ENCODE measurements at places on chromosomes 16 and 17.

DNA sequence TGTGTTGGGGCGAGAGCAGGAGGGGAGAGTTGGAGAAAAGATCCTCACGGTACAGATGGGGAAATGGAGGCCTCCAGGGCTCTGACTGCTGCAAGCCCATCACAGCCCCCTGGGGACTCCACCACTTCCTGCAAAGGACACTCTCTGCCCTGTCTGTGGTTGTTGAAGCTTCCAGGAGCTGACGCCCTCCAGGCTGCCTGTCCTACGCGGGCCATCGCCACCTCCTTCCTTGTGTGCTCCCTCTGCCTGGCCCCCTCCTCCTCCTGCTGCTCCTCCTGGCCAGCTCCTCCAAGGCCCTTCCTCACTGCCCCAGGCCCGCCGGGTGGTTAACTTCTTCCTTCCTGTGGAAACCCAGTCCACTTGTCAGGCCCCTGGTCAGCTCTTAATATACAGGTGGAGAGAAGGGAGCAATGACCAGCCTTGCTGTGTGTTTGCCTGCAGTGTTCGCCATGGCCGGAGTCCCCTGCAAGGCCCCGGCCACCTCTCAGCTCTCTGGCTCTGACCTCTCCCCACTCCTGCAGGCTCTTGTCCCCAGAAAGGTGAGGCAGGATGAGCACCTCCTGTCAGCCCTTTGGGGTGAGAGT, 18.4 kb upstream of the STAC2 start:
- DNase-seq: no peak

DNA sequence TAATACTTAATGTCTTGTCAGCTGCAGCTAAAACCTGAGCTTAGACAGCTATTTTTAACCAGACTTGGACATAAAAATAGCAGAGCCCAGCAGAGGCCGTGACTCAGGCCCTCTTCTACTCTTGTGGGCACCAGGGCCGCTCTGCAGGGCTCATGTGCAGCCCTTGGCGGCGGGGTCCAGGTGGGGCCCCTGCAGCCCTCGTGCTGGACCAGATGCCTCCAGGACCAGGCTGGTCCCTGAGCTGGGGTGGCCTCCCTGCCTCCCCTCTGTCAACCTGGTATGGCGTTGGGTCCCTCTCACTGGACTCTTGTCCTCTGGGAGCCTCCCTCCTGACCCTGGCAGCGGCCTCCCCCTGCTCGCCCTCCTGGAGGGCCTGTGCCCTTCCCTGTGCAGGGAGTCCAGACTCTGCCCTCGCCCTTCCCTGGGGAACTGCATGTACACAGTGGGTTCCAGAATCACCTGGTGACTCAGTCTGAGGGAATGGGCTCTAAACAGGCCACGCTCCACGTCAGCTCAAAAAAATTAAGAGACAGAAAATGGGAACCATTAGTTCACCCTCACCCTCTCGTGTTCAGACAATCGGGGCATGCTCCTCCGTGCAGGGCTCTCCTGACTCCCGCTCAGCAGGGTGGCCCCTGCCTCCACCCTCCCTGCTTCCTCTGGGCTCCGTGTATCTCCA, 9.7 kb downstream of the CDK5R1 start:
- no peak for DNase-seq

DNA sequence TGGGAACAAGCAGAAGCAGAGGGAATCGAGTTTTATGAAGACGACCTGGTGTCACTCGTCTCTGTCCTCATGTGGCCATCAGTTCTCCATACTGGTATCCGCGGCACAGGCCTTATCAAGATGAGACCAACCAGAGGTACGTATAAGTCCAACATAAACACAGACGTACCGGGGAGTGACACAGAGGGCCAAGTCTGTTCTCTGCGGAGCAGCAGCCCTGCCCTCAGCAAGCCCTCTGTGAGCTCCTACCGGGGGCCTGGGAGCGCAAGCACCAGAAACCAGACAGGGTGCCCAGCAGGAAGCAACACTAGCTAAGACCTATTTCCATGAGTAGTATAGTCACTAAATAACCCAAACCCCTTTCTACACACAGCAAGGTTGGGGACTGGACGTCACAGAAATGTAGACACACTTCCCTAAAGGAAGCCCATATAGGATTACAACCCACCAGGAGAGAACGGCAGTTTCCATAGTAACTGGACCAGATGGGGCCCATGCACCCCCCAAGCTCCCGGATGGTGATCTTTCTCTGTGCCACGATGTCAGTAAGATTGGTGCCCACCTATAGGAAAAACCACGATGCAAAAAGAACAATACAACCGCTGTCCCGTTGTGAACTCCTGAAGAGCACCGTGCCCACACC, 911 bp downstream of the ARL16 start:
- no peak for DNase-seq

DNA sequence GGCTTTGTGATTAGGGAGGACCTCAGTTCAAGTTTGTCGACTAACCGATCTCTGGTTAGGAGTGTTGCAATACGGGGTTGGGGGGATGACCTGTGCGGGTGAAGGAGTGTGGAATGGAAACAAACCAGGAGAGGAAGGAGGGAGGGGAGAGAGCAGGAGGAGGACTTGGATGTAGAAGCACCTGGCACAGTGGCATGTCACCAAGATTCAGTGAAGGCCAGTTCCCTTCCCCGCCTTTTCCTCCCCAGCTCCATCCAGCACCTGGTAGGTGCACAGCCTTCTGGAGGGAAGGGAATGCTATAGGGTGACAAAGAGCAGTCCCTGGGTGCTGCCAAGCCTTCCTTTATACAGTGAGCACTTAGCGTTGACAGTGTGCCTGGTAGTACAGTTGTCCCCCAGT, 107.4 kb upstream of the CRHR1 start:
- DNase-seq: no peak

- no peak for DNase-seq
These were observed 3.7 kb downstream of the GP2 start for GRCh38 chr16:20323591-20324117.

GRCh38 chr17:76091526-76092286, 11.9 kb downstream of the EXOC7 start:
- no peak for DNase-seq

DNA sequence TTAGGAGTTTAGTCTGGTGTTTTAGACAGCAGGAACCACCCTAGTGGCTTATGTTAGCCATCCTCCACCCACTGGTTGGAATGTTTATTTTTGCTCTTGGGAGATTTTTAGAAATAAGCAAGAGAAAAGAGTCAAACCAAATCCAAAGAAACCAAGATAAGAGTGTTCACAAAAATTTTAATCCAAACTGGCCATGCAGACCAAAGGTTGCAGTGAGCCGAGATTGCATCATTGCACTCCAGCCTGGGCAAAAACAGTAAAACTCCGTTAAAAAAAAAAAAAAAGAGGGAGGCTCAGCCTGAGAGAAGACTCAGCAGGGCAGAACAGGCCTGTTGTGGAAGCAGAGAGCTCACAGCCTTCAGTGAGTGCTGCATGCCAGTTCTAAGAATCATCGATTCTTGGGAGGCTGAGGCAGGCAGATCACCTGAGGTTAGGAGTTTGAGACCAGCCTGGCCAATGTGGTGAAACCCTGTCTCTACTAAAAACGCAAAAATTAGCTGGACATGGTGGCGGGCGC, 12.2 kb upstream of the C16orf54 start:
- no peak for DNase-seq

DNA sequence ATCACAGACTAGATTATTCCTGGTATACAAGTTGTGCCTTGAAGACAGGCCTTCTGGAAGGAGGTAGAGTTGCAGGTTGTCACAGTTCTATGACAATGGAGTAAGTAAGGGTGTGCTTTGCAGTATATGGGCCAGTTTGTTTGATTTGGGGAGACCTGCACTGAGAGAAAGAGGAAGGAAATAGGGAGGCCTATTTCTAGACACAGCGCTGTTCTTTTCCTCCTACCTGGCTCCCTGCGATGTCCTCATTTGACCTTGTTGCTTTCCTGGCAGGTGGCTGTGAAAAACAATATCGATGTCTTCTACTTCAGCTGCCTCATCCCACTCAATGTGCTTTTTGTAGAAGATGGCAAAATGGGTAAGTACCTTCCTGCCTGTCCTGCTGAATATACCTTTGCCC, 22.5 kb upstream of the RASL10B start:
- DNase-seq: no peak

GRCh38 chr17:79631640-79632431, 21.0 kb upstream of the RBFOX3 start:
- DNase-seq: no peak

- DNase-seq: no peak
These were observed 14.7 kb downstream of the KCTD19 start for GRCh38 chr16:67311607-67312488.

DNA sequence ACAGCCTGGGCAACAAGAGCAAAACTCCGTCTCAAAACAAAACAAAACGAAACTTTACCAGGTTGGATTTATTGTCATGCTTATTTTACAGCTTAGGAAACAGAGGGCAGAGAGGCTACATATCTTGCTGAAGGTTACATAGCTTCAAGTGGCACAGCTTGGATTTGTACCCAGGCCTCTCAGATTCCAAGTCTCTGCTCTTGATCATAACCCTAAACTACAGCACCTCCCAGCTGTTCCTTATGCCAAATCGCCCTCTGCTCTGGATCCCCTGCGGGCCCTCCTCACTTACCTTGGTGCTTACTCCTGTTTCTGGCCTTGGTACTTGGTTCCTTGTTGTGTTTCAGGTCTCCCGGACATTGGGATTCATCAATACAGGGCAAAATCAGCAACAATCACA, 11.7 kb upstream of the CUEDC1 start:
- no peak for DNase-seq

GRCh38 chr17:19019041-19019941, 14.7 kb upstream of the FAM83G start:
- DNase-seq: no peak

DNA sequence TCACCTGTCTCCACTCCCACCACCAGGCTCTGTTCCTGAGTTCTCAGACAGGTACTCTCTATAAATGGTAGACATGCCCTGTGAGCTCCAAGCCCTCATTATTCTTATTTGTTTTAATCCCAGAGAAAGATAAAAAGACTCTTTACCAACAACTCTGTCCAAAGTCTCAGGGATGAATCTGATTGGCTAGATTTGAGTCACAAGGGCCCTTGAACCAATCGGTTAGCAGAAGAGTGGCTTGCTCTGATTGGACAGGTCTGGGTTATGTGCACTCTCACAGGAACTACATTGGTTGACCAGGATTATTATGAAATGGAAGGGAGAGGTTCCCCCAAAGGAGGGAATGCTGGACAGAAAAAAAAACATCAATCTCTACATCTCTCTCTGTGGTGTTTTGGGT, 7.5 kb downstream of the COTL1 start:
- DNase-seq: no peak

DNA sequence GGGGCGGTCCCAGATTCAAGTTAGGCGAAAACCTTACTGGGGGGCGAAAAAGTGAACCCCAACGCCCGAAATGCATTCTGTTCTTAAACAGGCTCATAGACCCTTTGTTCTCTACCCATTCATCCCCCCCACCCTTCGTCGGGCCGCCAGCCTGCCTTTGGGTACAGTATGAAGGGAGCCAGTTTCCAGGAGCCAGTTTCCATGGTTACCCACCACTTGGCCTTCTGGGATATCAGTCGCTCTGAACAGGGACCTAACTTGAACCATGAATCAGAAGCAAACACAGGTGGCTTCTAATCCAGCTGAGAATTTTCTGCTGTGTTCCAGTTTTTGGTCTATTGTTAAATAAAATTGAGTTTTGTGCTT, 532 bp downstream of the DHX40 start:
- peak; percentile 48 for DNase-seq

DNA sequence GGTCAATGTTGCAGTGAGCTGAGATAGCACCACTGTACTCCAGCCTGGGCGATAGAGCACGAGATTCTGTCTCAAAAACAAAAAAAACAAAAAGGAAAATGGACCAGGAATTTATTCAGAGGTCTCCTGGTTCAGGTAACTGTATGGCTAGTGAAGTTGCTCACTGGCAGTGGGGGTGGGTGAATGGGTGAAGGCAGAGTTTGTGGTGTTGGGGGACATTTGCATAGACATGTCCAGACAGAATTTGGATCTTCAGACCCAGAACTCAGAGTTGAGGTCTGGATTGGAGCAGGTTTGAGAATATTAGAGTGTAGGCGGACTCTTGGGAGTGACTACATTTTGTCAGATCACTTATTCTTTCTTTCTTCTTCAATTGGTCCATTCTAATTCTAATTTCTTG, 55.0 kb downstream of the SMPD3 start:
- no peak for DNase-seq

- no peak for DNase-seq
These were observed 354.8 kb downstream of the SEC14L1 start for GRCh38 chr17:77495575-77495974.

- DNase-seq: no peak
These were observed 42.9 kb upstream of the C16orf78 start for GRCh38 chr16:49330562-49331201.

Data from effector CD4-positive, alpha-beta T cell (primary cell).